ENCODE measurements at places on chromosomes 3 and 15.

DNA sequence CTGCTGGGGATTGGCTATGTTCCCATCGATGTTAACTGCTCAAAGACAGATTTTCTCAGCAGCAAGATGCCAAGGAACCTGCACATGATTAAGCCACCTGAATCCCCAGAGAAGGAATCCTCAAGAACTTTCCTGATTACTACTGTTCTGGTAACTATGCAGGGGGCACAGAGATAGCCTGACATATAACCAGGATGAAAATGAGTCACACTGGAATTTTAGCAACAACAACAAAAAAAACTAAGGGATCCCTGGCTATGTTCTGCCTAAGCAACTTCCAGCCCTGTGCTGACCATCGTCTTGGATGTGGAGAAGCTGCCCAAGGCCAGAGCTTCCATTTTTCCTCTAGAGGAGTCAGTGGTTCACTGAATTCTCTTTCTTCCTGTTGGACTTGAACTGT lies 13.8 kb downstream of the RIOX2 start:
- no peak for DNase-seq

GRCh38 chr3:101725194-101725889 lies 928 bp downstream of the CEP97 start:
- no peak for DNase-seq

DNA sequence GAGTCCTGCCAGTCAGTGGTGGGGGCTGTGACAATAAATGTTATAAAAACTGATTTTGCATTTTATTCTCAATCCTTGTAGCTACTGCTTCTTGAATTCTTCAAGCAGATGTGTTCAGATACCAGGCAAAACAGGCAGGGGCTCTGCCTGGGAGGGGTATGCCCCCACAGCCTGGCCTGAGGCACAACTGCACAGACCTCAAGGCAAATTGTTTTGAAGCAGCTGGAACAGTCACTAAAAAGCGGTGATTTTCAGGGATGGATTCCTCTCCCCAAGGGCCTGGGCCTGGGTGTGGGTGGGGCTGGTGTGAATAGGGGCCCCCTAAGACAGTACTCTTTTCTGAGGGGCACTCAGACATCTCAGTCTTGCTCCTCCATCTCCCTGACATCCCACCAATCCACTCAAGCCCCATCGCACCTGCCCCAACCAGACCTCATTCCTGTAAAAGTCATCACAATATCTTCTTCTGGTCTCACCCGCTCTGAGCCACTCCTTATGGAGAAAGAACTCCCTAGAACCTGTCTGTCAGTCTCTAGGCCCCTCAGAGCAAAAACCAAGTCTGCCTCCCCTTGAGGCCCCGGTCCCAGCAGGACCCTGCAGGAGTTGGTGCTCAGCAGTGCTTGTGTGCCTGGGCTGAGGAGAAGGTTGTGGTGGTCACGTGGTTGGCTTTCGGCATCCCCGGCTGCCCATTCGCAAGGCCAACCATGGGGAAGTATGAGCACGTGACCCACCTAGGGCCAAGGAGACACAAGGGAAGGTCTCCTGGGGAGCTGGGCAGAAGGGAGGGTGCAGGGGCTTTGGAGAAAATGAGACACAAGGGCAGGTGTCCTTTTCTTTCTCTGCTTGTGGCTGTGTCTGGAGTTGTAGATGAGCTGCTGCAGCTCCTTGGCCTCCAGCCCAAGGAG lies 2.9 kb upstream of the PSTPIP1 start:
- no peak for DNase-seq

- DNase-seq = no peak
Observed at GRCh38 chr15:98684436-98684835, 36.1 kb downstream of the IGF1R start.

DNA sequence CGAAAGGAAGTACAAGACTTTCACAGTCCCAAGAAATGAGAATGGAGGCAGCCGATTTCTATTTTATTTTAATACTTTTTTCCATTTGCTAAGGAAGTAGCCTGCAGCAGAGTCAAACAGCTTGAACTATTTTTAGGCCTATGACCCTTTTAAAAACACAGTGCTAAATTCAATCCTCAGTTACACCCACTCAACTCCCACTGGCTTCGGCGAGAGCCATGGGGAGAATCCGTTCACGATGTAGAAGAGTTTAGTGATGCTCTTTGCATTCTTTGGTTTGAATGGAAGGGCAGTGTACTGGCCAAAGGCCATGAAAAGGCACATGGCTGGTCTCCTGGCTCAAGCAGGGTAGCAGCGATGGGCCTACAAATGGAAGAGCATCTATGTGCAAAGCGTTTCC lies 343.5 kb downstream of the FOXP1 start:
- no peak for DNase-seq

DNA sequence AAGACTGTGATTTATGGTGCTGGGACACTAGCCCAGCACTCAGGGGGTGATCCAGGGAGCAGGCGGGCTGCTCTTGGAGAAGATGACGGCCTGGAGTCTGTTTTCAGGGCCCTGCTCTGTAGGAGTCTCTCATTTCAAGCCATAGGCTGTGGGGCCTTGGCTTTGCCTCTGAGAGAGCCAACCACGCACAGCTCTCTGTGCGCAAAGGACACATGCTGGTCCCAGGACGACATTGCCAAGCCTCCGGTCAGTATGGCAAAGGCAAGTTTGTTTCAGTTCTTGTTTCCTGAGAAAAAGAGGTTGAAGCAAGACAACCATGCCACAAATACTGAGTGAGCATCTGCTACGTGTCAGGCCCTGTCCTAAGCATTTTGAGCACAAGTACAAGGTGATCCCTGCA lies 197.1 kb downstream of the EPHB1 start:
- no peak for DNase-seq

DNA sequence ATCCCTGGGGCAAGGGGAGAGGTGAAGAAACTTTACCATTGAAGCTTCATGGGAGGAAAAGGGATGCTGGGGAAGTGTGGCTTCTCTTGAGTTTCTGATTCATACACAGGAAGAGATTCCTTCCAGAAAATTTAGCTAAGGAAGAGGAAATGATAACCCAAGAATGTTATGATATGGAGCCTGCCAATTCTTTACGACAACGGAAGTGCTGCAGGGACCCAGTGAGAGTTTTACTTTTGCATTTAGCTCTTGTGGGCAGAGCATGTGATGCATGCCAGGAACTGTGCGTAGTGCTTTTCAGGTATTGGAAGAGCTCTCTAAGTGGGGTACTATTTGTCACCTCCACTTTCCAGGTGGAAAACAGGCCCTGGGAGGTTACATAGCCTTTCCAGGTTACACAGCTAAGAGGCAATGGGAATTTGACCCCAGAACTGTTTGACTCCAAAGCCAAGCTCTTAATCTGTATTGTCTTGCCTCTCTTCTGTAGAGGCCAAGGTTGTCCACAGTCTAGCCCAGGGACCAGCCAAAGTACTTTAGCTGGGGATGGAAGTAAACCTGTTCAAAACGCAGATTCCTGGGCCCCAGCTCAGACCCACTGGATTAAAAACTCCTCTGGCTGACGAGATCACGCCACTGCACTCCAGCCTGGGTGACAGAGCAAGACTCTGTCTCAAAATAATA lies 23.0 kb downstream of the CMTM7 start:
- DNase-seq = no peak

GRCh38 chr3:177565981-177566380 lies 368.7 kb upstream of the TBL1XR1 start:
- no peak for DNase-seq

DNA sequence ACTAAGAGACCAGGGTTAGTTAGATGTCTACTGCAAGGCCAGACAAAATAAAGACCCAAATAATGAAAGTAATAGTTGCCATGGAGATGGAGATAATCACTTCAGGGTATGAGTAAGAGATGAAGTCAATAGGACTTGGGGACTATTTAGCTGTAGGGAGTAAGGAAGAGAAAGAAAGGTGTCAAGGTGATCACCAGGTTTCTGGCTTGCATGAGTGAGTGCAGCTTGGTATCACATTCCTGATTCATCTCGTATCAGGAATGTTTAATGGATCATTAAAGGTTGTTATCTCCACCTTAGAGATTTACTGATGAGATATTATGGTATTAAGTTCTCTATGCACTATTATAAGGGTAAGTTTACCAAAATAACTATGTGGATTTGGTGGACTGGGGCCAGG lies 357.4 kb upstream of the ATP11B start:
- DNase-seq = no peak

DNA sequence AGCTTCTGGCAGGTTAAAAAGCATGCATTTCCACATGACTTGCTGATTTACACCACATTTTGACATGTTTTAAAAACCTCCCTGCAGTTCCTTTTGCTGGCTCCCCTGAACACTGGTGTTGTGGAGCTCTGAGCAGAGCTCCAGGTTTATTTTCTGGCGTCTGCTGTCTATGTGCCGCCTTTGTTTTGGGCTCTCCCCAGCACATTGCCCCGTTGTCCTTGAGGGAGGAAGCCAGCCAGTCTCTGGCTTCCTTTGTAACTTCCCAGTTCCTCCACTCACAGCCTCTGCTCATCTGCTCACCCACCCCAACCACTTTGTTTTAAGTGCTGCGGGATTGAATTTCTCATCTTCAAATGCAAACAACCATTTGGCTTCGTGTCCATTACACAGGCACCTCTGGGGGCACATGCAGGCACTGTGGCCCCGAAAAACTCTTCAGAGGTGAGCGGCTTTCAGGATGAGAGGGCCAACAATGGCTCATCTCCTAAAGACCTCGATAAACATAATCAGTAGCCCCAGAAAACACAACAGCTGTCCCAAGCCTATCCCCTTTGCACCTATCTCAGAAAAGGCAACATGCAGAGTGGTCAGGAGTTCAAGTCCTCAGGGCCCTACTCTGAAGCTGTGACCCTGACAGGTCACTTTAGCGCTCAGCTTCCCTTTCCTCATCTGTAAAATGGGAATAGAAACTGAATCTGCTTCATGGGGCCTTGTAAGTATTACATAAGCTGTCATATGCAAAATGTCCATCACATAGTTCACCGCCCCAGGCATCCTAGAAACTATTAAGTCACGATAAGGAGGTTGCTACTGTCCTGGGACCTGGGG lies 1.3 kb upstream of the MEF2A start:
- DNase-seq = no peak

DNA sequence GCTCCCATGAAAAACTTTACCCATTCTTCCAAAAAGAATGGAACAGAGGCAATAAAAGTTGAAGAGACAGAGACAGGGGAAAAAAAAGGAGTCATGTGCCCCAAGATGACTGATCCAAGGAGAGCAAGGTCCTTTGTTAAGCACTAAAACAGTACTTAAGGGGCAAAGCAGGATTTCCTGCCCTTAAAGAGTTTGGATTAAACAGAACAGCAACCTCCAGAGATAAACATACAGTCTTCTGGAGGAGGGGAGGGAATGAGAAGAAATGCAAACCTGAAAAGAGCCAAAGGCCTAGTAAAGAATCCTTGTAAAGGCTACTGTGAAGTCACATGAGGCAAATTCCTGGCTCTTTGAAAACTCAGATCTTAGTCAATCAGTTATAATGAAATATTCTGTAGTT lies 38.2 kb downstream of the SHQ1 start:
- DNase-seq = no peak

- no peak for DNase-seq
Observed at GRCh38 chr15:59522988-59523461, 85.0 kb downstream of the FAM81A start.

DNA sequence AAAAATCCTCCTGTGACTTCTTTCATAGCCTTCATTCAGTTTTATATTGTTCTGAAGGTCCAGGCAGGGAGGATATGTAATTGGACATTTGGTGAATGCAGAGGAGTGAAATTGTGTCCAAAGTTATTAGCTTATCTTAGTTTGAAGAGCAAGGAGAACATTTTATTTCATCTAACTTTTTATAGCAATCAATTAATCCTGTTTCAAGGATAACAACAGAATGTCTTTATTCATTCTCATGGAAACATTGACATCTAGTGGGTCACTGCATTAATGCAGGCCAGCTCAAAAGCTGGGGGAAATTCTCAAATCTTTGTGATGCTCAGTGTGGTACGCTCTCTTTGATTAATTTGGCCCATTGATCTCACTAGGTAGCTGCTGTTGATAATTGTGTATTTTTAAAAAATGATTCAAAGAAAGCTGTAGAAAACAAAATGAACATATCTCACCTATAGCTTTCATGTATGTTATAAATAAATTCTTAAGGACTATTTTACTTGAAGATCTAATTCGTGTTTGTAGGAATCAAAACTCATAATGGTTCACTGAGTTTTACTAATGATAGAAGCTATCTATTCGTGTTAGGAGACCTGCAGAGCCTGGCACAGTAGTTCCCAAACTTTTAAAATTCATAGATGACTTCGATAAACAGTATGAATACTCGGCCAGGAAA lies 150.8 kb upstream of the KCNMB2 start:
- no peak for DNase-seq

DNA sequence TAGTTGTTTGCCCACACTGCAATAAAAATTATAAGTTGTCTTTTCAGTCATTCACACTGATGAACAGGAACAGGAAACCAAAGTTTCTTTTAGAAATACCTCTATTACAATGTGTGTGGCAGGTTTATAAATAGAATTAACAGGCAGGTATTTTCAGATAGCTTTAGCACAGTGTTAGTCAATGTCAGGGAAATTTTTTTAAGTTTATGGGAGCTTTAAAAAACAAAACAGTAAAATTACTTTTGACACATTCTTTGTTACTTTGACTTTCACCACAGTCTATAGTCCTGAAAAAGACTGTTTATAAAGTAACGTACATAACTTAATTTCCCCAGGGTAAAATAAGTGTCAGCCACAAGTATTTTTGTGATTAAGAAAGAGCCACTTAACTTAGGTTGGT lies 38.1 kb downstream of the SERPINI1 start:
- DNase-seq = no peak

All from activated gamma-delta T cell (primary cell).